ENCODE measurements at places on chromosomes 3 and 15.
A peak's percentile ranks its signal among the peaks of the same experiment; 100 is the strongest.

DNA sequence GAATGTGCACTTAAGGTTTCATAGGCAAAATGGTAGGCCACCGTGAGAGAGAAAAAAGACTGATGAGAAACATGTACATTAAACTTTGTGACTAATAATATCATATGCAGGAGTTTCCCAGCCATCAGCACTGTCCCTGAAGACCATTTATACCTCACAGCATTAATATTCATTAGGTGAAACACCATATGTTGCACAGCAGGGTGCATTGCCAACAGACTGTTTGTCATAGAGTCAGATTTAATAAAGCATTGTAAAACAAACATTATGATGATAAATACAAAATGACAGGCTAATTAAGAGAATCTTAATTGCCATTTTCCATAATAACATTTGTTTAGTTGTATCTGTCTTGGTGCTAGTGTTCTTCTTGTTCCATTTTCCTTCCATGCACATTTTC is 578.3 kb downstream of the EPHA3 start:
- no peak for DNase-seq

GRCh38 chr3:56825567-56826438 is 24.1 kb upstream of the ARHGEF3 start:
- peak; percentile 45 for DNase-seq

- DNase-seq = peak; percentile 82
Measured at GRCh38 chr15:76904461-76905012, 603 bp downstream of the SCAPER start.

DNA sequence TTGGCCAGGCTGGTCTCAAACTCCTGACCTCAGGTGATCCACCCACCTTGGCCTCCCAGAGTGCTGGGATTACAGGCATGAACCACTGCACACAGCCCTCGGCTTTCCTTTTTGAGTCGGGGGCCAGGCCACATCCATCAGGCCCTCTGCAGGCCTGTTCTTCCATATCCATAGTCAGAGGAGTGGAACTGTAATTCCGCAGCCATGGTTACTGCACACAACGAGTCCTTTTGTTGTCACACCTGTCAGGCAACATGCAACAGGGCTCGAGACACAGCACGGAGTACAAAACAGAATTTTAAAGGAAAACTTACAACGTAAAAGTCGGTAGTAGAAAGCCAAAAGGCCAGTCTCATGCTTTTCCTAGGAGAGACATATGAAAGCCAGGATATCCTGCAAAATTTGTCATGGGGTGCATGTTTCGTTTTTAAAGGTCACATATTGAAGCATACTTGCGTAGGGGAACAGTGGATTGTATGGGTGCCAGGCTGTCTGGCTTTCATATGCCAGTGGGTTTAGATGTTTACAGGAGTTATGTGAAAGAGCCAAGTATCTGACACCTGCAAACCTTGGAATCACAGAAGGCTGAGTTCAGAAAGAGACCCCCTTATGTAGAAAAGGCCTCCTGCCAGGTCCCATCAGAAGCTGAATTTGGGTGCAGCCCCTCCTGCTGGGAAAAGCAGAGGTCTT is 63.2 kb upstream of the LPP start:
- DNase-seq = no peak

GRCh38 chr3:197508051-197508451 is 47.7 kb downstream of the BDH1 start:
- DNase-seq = no peak

DNA sequence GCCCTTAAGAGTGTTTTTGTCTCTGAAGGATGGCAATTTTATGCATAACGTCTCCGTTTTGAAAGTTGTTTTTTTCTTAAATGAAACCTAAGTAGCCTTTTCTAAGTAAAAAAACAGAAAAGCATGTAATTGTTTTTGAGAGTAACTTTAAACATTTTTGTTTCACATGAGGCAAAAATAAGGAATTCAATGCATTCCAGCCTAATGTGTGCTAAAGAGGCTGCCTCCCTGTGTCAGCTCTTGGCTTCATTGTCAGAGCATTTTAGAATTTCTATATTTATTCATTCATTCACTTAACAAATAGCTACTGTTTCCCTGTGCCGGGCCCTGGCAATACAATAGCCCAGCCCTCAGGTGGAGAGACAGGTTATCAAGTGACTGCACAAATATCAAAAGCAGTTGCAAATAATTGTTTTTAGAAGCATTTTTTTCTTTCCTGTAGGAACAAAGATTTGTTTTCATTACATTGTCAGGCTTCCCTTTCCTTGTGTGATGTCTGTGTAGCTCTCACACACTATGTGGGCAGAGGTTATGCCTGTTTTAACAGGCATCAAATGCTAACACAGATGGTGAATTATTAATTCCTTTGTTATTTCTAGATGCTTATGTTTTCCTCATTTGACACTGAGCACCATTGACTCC is 81.9 kb downstream of the CCK start:
- DNase-seq = no peak

- DNase-seq = peak; percentile 61
Measured at GRCh38 chr3:128620268-128620691, 30.3 kb downstream of the RPN1 start.

DNA sequence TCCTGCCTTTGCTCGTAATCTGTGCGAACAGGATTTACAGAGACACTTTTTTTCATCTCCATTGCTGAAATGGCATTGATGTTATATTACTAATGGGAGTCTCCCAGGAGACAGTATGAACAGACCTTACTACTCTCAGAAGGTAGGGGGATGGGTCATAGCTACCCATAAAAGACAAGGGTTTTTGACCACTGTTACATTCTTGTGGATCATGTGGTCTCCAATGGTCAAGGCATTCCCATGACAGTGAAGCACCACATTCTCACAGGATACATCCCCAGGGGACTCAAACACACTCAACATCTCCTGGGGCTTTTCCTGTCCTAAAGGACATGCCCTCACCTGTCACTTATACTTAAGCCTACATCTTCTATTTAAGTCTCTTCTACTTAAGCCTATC is 40.8 kb downstream of the MKRN3 start:
- no peak for DNase-seq

DNA sequence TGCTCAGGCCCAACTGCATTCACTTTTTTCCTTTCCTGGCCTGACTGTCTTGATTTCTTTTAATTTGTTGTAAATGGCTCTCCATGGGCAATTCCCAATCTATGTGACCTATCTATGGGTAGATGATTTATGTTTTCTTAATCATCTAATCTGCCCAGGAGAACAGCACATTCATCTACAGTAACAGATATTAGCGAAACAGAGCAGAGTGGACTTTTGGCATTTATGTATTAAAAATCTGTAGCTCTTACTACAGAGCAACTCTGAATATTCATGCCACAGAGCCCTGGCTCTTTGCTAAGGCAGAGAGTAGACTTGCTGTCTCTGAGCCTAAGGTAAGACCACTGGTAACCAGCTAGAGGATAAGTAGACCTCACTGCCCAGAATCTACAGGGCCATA is 674.9 kb upstream of the ADAMTS9 start:
- DNase-seq = no peak

DNA sequence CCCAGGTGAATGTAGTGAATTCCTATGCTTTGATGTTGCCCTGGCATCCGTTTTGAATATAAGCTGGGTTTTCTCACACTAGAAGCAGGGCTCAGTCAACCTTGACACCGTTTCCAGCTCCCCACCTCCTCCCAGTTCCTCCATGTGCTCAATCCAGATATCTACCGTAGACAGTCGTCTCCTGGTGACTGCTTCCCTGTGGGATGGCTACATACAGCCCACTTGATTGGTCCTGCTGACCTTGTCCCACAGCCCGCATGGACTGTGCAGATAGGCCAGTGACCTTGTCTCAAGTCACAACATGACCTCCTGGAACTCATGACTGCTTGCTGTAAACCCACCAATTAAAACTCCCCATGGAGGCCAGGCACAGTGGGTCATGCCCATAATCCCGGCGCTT is 8.1 kb downstream of the SEMA7A start:
- DNase-seq = no peak

GRCh38 chr3:176987901-176988650 is 209.2 kb downstream of the TBL1XR1 start:
- DNase-seq = no peak

GRCh38 chr15:67781907-67782690 is 43.2 kb upstream of the SKOR1 start:
- DNase-seq = peak; percentile 75

DNA sequence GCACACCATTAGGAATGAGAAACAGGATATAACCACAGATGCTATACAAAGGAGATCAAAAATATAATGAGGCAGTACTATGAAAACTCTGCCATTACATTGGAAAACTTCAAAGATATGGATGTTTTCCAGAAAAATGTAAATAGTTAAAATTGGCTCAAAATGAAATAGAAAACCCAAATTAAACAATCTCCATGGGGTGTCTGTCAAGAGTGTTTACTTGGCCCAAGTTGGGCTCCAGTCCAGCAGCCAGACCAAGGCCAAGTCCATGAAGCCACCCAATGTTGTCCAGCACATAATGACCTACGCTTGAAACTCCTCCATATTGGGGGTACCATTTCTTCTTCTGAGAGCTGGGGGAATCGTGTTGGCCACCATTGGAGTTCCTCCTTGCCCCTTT is 37.1 kb downstream of the CTXND1 start:
- DNase-seq = no peak

GRCh38 chr3:64908251-64908685 is 220.5 kb upstream of the ADAMTS9 start:
- no peak for DNase-seq

DNA sequence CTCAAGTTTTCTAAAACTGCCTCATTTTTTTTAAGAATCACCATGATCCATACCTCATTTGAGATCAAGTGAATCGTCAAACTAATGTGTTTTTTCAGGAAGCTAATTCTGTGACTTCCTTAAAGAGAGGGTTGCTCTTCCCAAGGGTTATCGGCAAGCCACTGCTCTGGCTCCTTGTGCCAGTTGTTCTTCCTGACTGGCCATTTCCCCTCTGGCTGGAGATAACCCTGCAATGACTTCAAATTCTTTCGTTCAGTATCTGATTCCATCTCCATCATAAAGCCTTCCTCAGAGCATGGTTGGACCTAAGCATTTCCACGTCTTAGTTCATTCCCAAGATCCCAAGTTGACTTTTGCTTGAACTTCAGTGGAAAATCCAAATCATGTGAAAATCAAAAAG is 167.1 kb downstream of the MECOM start:
- no peak for DNase-seq

GRCh38 chr15:96088650-96089049 is 241.8 kb upstream of the NR2F2 start:
- no peak for DNase-seq

DNA sequence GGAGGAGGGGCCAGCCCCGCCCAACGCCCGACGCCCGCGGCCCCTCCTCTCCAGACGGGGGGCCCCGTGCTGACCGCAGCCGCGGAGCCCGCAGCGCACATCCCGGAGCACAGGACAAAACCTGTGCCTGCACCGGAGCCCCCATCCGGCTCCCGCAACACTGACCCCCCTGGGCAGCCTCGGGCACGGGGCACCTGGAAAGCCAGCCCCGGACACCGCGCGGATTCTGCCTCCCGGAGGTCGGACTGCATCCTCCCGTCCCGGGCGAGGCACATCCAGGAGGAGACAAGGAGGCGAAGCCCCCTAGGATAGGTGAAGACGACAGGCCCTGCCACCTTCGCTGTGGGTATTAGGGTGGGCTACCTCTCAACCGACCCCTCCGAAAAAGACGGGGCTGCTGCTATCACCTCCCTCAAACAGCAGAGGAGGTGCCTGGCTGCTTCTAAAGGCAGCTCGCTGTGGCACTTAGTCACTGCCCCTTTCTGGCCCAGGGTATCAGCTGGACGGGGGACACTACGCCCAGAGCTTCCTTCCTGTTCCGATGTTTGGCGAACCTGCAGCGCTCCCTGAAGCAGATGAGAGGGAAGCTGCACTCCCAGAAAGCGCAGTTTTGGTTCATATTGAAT is 10.6 kb downstream of the XXYLT1 start:
- peak; percentile 86 for DNase-seq

DNA sequence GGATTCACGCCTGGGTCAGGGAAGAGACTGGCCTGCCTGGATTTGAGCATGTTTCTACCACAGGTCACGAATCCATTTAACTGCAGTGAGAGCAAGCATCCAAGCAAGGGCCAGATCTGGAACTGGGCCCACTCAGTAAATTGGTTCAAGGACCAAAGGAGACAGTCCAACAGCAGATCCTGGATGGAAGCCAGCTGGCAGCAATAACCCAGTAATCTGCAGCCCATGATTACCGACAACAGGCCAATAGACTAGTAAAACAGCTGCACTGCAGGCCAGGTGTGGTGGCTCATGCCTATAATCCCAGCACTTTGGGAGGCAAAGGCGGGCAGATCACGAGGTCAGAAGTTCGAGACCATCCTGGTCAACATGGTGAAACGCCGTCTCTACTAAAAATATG is 11.8 kb downstream of the SAMD7 start:
- DNase-seq = no peak

- no peak for DNase-seq
Measured at GRCh38 chr3:44555723-44556122, 730 bp downstream of the ZKSCAN7 start.

- DNase-seq = no peak
Measured at GRCh38 chr15:35737441-35737840, 191.5 kb upstream of the DPH6 start.

- peak; percentile 85 for DNase-seq
Measured at GRCh38 chr3:191329654-191330529, at the start of gene UTS2B. UTS2B (minus strand) TSS chr3:191330526; CDS start chr3:191282189, 48,337 bp downstream.

DNA sequence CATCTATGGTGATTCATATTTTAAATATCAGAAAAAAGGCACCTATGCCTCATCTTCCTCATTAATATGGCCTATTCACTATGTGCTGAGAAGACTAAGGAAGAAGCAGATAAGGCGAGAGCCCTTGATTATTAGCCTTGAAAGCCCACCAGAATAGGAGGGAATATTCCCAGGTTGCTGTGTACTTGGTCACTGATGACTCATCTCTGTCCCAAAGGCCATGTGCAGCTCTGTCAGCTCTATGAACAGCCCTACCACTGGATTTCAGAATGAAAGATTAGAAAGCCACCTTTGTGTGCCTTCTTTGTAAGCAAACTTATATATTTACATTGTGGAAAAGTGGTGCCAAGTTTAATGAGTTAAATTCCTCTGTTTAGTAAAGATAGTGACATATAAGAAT is 211.5 kb downstream of the NFKBIZ start:
- no peak for DNase-seq

DNA sequence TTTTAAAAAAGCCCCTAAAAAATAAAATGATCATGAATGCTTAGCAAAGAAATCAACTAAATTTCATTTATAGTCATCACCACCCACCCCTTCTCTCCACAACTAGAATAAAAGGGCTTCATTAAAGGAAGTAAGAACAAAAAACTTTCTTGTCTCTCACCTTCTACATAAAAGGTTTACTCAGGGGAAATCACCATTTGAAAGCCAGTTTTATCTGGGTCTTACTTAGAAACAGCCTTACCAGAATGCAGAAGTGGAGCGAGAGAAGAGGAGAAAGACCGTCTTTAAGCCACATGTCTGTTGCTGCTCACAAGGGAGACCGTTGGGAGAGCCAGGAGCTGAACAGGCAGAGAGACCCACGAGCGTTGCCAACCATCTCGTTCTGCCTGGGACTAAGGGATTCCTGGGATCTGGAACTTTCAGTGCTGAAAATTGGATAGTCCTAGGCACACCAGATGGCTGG is 350.1 kb upstream of the PROK2 start:
- DNase-seq = no peak

GRCh38 chr3:108312656-108313055 is 16.3 kb downstream of the HHLA2 start:
- DNase-seq = no peak

Data from endodermal cell (in vitro differentiated cells).